Breast epithelium (tissue), 4 donors: ENCODE measurements at places on chromosomes 13 and 19.

DNA sequence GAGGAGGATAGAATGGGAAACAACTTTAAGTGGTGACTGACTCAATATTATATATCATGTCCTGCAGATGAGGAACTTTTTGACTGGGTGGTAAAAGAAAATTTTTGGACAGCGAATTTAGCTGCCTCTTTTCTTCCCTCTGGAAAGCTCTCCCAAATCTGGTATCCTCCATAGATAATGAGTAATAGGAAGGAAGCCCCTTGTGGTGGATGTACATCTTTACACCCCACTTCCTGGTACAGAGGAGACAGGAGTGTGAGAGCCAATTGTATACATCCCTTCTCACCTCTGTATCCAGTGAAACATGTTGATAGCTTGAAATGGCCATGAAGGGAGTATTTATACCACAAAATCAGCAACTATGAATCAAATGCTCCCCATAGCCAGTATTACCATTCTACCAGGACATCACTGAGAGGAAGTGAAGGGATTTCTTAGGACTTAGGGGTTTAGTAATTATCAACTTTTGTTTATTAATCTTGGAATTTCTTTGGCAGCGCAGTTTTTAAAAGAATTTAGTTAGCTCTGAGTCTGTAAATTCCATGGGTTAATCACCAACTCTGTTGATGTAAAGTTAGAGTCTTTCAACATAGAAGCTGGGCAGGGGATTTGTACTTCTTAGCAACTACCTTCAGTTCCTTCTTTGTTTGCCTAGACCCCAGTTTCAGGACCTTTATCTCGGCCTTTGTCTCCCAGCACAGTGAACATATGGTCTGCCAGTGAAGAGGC is 17.0 kb upstream of the TDRD3 start:
- no peak for DNase-seq

DNA sequence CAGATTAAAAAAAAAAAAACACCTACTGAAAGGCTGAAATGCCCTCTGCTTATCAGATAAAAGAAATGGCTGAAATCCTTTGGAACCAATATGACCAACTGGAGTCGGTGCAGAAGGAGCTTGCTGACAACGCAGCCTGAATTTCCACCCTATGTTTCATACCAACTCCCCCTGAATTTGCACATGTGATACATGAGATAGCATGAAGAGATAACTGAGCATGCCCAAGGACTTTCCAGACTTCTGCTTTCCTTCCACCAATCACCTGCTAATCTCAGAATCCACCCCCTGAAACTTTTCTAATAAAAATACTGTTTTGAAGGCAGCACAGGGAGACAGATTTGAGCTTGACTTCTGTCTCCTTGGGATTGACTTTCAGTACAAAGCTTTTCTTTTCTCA is 32.2 kb upstream of the WDFY2 start:
- DNase-seq = no peak

GRCh38 chr13:79405501-79405830 is 589 bp downstream of the RBM26 start:
- no peak for DNase-seq

GRCh38 chr19:35142606-35143230 is 337 bp upstream of the FXYD7 start:
- DNase-seq = no peak

- DNase-seq = no peak
Measured at GRCh38 chr13:42373048-42373812, 101.3 kb downstream of the AKAP11 start.

- DNase-seq = no peak
Measured at GRCh38 chr19:3668331-3669081, 31.8 kb downstream of the PIP5K1C start.

GRCh38 chr13:74090869-74091605 is 43.2 kb downstream of the KLF12 start:
- no peak for DNase-seq

GRCh38 chr19:30662211-30662861 is 290.2 kb downstream of the ZNF536 start:
- no peak for DNase-seq

GRCh38 chr13:50094615-50095293 is 79.5 kb downstream of the KCNRG start:
- DNase-seq = no peak

DNA sequence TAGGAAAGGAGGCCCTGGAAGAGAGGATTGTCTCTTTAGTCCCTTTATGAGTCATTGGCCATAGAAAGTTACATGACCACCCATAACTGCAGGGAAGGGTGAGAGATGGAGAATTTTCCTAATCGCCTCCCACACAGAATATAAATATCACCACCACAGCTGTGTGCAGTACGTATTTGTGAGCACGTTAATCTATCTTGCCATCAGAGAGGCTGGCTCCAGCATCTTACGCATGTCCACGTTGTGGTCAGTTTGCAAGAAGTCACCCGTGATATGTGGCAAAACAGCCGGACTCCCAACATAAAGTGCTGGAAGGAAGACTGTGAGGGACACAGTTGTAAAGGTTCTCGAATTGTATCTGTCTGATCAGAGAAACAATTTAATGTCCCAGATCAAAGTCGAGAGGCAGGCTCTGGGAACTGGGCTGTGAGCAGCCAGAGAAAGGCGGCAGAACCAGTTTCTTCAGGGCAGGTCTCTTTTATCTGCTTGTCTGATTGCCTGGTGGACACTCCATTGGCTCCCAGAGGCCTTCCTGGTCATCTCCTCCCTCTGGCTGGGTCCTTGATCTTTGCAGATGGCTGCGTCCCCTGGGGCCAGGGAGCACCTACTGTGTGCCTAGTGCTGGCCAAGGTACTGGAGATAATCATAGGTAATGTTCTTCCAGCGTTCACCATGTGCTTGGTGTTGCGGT is 74.9 kb downstream of the SIPA1L3 start:
- no peak for DNase-seq

GRCh38 chr13:93378184-93378583 is 151.6 kb downstream of the GPC6 start:
- DNase-seq = no peak
